Esophagus (tissue), 2 donors: ENCODE measurements at places on chromosomes 5 and 9. TPM values are rescaled to one million over a fixed set of nuclear protein-coding genes. Genes with fewer than 3 reads are reported as not detected.

Gene TLX3
- not detected for polyA plus RNA-seq

Gene HCN1
- not detected for polyA plus RNA-seq

Gene DNAH5
- polyA plus RNA-seq, result 0.12 TPM

Gene GOLPH3
- 31.9 TPM for polyA plus RNA-seq

Gene NMUR2
- 0.06 TPM for polyA plus RNA-seq
